ENCODE measurements at places on chromosomes 4 and X.

- DNase-seq = no peak
Measured at GRCh38 chr4:148344352-148344751, 97.9 kb downstream of the NR3C2 start.

- DNase-seq = no peak
Measured at GRCh38 chrX:119880076-119880475, 8.4 kb downstream of the NDUFA1 start.

GRCh38 chrX:64206556-64207162 lies 1.2 kb upstream of the AMER1 start:
- DNase-seq = no peak

- DNase-seq = no peak
Measured at GRCh38 chrX:118552121-118552900, 56.7 kb downstream of the DOCK11 start.

GRCh38 chrX:46168254-46168653 lies 377.0 kb downstream of the ZNF674 start:
- DNase-seq = no peak

GRCh38 chr4:177671387-177671786 lies 229.2 kb upstream of the AGA start:
- DNase-seq = no peak

GRCh38 chrX:11386001-11386523 lies 92.8 kb downstream of the AMELX start:
- no peak for DNase-seq

- DNase-seq = no peak
Measured at GRCh38 chr4:81494031-81494431, 22.3 kb upstream of the RASGEF1B start.

DNA sequence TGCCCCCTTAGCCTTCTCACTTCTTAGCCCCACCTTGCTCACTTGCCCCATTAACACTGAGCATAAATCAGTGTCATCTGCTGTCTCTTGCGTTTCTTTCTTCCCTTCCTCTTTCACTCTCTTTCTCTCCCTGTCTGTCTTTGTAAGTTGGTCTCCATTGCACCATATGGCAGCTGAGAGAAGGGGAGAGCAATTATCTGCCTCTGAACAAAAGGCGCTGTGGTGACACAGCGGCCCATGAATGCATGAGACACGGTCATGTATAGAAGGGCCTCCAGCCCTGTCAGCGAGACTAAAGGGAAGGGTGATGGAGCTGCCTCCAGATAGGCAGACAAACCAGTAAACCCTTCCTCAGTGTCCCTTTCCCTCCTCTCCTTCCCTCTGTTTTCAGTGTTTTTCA lies 88.8 kb upstream of the PCDH18 start:
- DNase-seq = no peak

Measured in activated naive CD4-positive, alpha-beta T cell treated with anti-CD3 and anti-CD28 coated beads, Interleukin-2, amount 50 U/mL, for 16 hours (primary cell).